Hematopoietic multipotent progenitor cell treated with erythropoietin and hydrocortisone succinate and interleukin-3 and kit ligand, for 8 days (in vitro differentiated cells): ENCODE measurements at places on chromosomes 1 and 21.
A peak's percentile ranks its signal among the peaks of the same experiment; 100 is the strongest.

- DNase-seq, result no peak
Measured at GRCh38 chr1:163770265-163770664, 448.5 kb downstream of the NUF2 start.

DNA sequence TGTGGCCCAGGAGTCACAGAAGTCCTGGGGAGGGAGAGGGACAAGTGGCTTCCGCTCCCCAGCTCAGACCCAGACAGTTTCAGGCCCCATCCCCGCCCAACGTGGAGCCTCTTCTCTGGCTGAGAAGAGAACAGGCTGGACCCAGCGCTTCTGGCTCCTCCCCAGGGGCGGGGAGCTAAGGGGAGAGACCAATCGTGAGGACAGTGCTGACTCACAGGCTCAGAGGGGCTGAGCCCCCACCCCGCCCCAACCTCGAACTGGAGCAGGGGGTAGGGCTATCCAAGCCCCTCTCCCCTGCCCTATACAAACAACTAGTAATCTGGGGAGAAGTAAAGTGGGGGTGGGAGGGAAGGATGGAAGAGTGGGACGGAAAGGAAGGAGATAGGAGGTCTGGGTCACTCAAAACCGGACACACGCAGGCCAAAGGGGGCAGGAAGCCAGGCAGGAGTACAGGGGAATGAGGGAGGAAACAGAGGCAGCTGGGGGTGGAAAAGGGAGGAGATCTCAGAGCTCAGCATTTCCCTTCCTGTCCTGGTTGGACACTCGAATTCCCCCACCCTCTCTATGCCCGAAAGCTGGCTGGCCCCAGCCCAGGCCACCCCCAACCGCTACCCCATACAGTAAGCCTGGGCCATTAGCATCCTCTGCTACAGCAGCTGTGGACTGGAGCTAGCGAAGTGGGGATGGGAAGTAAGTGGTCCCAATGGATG, at the start of gene SHC1:
Gene SHC1, minus strand, starts transcription at position 117 of the 710 bp plus-strand sequence. CDS start 221 bp downstream, outside the sequence.
- DNase-seq, result peak; percentile 93

DNA sequence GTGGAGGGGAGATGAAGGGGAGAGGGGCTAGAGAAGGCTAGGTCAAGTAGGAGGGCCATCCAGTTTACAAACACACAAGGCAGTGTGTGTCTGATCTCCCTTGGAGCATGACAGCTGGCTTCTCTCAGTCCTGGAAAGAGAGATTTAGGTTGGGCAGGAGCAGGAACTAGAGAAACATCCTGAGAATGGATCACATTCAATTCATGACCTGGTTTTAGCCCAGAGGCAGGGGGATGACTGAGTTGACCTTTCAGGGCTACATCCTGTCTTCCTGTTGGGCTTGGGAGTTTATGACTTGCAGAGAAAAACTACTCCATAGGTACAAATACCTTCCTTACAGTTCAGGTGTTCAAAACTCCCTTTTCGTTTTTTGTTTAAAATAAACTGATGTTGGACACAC, 97.0 kb downstream of the IGSF21 start:
- DNase-seq, result no peak

DNA sequence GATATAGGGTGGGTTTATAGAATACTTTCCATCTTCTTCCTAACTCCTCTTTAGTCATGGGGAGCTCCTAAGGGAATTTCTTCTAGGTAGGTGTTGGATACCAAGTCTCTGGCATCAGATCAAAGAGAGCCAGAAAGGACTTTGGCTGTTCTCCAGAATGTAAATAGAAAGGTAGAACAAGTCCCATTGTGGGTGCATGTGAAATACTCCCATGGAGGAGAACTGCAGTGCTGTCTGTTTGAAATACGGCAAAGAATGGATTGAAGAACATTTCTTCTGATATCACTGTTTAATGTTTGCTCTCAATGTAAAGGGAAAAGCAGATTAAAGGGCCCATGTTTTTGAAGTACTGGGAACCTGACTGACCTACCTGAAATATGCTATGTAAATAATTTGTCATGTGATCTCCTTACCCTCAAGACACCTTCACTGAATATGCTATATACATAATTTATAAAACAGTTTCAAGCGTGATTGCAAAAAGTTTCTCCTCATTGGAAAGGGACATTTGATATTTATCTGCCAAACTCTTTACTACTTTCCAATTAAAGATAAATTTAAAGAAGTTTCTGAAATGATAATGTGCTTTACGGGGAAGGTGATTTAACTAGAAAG, 65.9 kb downstream of the LAMC1 start:
- no peak for DNase-seq

- DNase-seq, result no peak
Measured at GRCh38 chr1:5717031-5717682, 275.1 kb downstream of the NPHP4 start.

- DNase-seq, result no peak
Measured at GRCh38 chr1:94641990-94642389, 100.4 kb upstream of the F3 start.

- DNase-seq, result no peak
Measured at GRCh38 chr21:20527731-20528460, 470.3 kb upstream of the NCAM2 start.

- DNase-seq, result no peak
Measured at GRCh38 chr1:172630868-172631267, 28.0 kb upstream of the FASLG start.

DNA sequence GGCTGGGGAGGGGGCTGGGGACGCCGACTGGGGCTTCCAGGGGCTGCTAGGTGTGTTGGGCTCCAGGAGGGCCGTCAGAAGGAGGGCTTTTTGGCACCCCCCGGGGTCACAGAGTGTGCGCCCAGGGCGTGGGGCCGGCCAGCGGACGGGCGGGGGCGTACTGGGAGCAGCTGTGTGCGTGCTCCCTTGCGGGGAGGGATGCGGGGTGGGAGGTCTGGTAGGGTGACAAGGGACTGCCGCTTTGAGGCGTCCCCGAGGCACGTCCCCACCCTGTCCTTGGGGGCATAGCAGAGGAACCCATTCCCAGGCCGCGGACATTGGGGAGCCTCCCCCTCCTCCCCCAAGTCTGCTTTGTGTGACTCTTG, 1.1 kb downstream of the FOXO6 start:
- DNase-seq, result no peak

- DNase-seq, result peak; percentile 65
Measured at GRCh38 chr1:72037745-72038343, 244.5 kb downstream of the NEGR1 start.

DNA sequence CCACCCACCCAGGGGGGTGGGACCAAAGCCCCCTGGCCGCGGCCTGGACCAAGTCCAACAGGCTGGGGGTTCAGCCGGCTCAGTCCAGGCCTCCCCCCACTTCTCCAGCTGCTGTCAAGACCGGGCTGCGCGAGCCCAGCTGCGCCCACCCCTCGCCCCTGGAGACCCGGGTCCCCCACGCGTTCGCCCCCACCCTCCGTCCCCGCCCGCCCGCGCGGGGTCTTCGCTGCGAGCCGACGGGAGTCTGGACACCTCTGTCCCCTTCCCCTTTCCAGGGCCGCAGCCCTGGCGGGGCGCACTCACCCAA, 253 bp downstream of the RAP1GAP start:
- no peak for DNase-seq

- peak; percentile 39 for DNase-seq
Measured at GRCh38 chr1:7942214-7942921, 1.7 kb upstream of the TNFRSF9 start.

GRCh38 chr1:87120779-87121178, 206.3 kb downstream of the HS2ST1 start:
- peak; percentile 35 for DNase-seq

- peak; percentile 94 for DNase-seq
Measured at GRCh38 chr1:153532769-153533599, 2.8 kb downstream of the S100A6 start.

DNA sequence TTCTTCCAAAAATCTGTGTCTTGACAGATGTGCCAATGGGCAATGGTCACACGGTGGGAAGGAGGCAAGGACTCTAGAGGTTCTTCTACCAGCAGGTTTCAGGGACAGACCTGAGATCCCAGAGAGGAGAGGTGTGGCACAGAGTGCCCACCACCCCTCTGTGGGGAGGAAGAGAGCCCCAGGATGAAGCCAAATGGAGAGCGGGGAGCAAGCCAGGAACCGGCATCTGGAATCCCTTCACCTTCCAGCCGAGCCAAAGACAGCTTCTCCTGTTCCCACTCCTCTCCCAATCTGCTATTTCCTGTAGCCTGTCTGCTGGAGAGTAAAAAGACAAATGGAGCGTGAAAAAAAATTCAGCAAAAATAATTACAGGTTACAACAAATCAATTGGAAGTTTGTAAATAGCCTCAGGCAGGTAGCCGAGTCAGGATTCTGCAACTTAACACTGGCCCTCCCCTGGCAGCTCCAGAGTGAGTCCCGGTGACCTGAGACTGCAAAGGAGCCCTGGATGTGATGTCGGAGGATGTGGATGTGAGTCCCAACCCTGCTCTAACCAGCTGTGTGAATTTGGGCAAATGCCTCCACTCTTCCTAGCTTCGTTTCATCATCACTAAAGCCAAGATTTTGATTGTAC, 45.4 kb upstream of the LRRN2 start:
- DNase-seq, result no peak

GRCh38 chr1:117576236-117576635, 29.6 kb upstream of the TENT5C start:
- no peak for DNase-seq

DNA sequence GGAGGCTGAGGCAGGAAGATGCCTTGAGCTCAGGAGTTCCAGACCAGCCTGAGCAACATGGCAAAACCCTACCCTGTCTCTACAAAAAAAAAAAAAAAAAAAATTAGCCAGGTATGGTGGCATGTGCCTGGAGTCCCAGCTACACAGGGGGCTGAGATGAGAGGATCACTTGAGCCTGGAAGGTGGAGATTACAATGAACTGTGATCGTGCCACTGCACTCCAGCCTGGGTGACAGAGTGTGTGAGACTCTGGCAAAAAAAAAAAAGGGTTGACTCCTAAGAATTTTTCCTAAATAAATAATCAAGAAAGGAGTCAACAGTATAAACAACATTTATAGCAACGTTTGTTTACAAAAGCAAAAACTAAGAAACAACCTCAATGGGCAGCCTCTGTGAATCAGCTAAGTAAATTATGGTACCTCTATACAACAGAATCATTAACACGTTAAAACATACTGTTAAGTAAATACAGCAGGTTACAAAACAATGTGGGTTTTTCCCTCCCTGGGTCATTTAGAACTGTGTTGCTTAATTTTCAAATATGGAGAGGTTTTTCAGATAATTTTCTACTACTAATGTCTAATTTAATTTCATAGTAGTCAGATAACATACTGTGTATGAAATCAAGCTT, 56.8 kb downstream of the SLC30A10 start:
- no peak for DNase-seq

DNA sequence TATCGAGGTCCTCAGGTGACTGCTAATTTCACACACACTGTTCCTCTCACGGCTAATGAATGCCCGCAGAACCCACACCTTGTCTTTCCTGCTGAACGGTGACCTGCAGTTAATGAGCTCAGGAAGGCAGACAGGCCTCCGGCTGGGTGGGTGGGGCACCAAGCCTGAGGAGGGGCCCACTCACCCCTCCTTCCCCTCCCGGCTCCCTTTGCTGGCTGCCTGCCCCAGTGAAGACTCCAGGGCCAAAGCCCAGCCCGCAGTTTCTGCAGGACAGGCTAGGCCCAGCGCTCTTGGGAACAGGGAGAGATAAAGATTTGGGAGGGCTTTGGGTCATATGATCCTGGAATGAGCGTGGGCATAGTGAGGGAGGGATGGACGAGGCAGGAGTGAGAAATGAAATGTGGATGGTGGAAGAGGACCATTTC, 26.4 kb downstream of the FOXO6 start:
- no peak for DNase-seq

DNA sequence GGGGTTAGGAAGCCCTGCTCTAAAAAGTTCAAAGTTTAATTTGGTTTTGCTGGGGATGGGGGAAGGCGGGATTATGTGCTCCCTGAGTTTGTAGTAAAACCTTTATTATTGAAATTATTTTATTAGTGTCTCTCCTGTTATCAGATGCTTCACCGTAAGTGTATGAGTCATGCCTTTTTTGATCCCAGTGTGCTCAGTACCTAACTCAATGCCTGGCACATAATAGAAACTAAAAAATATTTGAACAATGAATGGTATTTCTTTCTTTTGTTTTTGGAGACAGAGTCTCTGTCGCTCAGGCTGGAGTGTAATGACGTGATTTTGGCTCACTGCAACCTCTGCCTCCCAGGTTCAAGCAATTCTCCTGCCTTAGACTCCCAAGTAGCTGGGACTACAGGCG, 6.4 kb downstream of the SNRPE start:
- no peak for DNase-seq

GRCh38 chr1:94094469-94095111, 26.4 kb downstream of the ABCA4 start:
- no peak for DNase-seq

- peak; percentile 38 for DNase-seq
Measured at GRCh38 chr1:15848143-15848928, 829 bp downstream of the SPEN start.

DNA sequence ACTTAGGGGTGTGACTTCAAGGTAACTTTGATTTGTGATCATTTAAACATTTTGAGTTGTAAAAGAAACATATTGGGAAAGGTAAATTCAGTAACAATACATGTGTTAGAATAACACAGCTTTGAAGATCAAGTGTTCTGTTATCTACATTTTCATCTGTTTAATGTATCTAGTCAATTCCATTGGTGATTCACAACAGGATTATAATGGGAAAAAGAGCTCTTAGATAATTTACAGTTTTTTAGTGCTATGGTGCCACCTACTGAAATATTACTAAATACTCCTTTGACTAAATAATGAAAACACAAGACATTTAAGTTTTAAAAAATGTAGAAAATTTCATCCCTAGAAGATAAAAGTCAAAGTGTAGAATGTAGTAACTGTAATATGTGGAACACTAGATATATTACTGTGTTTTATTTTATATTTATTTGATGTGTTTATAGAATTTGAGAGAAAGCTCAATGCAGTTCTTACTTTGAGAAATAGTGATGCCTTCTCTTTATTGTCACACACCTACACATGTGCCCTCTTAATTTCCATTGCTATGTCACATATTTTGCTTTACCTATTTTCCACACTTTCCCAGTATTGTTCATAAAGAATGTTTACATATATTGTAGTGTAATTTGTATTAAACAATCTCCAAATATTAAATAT, 47.4 kb downstream of the PTPRC start:
- DNase-seq, result peak; percentile 72

GRCh38 chr1:156924478-156925153, 4.2 kb downstream of the LRRC71 start:
- DNase-seq, result no peak

DNA sequence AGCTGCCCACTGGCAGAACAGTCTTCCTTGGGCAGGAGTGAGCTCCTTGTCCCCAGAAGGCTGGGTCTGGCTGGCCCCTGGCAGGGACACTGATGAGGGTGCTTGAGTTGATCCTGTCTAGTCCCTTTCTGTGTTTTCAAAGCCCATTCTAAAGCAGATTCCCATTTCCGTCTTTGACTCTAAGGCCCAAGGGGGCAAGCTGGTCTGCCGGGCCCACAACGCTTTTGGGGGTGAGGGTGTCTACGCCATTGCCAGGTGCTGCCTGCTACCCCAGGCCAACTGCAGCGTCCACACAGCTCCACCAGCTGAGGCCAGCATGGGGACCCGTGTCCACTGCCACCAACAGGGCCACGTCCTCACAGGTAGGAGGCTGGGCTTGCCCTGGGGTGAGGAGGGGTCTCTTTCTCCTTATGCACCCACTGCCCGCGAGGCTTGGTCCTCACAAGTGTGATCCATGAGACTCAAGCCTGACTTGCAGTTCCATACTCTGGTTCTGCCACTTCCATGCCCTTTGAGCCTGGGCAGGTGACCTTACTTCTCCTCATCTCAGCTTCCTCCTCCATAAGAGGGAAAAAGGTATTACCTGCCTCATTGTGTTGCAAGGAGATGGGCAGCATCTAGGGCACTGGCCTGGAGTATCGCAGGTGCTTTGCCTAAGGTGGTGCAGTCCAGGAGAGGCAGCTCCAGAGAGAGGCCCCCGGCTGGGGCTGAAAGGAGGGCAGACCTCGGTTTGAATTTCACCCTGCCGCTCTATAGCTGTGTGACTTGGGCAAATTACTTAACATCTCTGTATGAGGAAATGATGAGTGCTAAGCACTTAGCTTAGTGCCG, 20.2 kb downstream of the PCSK9 start:
- DNase-seq, result no peak
